GM18507 (cell line): ENCODE measurements at places on chromosomes 11 and 22.

GRCh38 chr11:74770456-74770855 is 21.8 kb downstream of the RNF169 start:
- no peak for DNase-seq

GRCh38 chr11:57905439-57905838 is 118.2 kb upstream of the OR9Q1 start:
- no peak for DNase-seq

- no peak for DNase-seq
Observed at GRCh38 chr11:58391879-58392278, 14.8 kb downstream of the OR5B3 start.

GRCh38 chr11:115085461-115086210 is 407.3 kb downstream of the NXPE2 start:
- DNase-seq: no peak
